Stimulated activated CD4-positive, alpha-beta T cell treated with anti-CD3 and anti-CD28 coated beads, Interleukin-12 subunit alpha, Interleukin-12 subunit beta, amount 100 ng/mL, for 24 hours (primary cell): ENCODE measurements at places on chromosomes 4 and X.

DNA sequence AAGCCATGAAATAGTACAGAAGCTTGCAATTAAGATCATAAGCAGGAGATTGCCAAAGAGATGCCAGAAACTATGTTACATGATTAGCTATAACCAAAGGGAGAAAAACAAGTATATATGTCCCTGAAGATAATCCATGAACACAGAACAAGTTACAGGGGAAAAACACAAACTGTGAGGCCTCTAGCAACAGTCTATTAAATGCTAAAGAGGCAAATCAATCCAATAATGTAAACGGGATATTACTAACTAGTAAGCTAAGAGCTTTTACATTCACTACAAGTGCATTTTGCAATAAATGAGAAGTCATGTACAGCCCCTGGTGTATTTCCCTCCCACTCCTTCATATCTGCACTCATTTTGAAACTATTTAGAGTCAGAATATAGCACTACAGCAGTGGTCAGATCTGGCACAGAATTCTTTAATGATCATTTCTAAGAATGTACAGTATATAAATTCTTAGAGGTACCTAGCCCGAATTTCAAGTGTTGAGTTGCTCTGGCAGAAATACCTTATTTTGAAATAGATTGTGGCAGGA is 449.8 kb upstream of the SMIM31 start:
- DNase-seq = no peak

- no peak for DNase-seq
These were observed 95.2 kb downstream of the CLNK start for GRCh38 chr4:10589321-10589720.

DNA sequence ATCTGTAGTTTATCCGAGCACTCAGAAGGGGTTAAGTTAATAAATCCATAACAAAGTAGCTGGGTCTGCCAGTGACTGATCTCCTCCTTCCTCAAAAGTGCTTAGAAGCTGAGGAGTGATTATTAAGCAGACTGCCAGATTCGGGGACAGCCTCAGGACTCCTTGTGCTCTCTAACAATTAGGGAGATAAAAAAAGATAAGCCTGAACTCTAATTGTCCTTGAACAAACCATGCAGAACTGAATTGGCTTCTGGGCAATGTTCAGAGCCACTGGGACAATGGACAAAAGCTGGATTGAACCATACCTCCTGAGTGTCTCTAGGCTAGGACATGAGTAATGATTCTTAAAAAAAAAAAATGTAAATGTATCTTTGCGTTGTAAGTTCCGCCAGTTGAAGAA is 22.7 kb upstream of the GRPR start:
- DNase-seq = no peak

DNA sequence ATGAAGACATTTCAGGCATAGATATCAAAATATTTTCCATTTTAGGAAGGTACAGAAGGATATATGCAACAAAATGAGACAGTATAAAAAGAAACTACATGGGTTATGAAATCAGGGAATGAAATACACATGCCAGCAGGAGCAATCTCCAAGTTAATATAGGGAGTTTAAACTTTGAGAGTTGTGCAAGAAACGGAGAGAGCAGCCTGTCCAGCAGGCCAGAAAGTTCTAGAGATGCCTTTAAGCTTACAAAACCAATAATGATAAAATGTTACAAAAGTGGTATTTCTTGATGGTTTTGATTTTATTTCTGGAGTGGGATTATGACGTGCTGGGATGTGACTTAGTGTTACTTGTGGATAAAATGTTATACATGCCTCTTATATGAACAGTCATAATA is 2047.9 kb downstream of the ARAP2 start:
- DNase-seq = no peak

DNA sequence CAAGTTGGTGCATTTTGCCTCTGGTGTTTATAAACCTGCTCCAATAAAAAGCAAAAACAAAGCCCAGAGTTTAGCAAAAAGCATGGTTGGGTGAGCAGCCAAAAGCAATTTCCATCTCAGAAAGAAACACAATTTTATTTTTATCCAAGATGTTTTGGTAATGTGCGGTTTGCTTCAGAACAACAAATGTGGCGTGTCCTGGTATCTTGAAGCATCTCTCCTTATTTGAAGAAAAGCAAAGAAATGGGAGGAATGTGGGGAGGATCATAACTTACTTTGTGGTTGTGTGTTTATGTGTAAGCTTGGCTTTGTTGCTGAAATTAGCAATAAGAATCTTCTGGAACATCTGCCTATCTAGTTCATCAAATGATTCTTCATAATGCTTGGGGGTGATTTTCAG is 88.3 kb upstream of the DDX3X start:
- no peak for DNase-seq

DNA sequence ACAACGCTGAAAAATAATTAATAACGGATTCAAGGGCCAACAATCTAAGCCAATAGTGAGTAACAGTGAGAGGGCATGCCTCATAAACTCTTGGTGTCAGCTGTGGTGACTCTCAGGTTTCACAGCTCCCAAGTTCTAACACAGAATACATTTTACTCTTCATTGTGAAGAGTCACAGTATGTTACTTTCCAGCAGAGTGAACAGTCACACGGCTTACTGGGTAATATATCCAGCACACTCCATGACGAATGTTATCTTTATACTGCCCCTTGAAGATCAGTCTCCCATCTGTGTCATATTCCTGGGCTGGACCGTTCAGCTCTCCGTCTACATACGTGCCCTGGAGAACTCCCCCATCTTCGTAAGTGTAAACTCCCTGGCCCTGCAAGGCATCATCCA is 23.1 kb downstream of the SETD7 start:
- no peak for DNase-seq

GRCh38 chr4:172660251-172660650 is 508.4 kb upstream of the GALNT7 start:
- no peak for DNase-seq

DNA sequence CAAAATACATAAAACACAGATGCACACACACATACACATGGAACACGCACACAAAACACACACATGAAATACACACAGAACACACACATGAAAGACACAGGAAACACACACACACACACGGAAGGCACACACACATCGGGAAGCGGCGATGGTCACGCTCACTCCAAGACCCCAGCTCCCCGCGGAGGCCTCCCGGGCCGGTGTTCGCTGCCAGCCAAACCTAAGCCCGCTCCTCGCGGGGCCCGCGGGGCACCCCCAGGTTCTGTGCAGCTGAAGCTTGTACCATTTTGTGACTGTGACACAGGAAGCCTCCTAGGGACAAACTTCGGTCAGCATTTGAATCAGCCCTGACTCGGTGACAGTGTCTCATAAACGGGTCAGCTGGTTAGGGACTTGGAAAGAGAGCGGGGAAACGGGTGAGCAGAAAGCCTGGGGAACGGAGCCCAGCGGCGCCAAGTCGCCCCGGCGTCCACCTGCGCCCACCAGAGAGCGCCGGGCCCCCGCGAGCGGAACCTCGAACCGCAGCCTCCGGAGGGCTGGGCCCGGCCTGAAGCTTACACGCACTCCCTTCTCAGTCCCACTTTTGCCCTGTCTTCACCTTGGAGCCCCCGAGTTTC is 32.1 kb downstream of the F11 start:
- DNase-seq = no peak

DNA sequence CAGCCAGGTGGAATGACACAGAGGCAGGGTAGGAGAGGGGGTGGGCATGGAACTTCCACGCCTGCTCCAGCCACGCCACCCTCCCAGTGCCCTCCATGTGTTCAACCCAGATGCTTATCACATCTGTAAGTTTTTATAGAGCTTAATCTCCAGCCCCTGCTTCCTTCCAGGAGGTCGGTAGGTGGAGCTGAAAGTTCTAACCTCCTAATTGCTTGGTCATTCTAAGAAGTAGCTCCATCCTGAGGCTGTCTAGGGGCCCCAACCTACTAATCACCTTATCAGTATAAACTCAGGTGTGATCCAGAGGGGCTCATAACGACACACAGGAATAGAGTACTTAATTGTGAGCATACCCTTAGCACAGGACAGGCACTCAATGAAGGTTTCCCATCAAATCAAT is 18.3 kb downstream of the QDPR start:
- no peak for DNase-seq

DNA sequence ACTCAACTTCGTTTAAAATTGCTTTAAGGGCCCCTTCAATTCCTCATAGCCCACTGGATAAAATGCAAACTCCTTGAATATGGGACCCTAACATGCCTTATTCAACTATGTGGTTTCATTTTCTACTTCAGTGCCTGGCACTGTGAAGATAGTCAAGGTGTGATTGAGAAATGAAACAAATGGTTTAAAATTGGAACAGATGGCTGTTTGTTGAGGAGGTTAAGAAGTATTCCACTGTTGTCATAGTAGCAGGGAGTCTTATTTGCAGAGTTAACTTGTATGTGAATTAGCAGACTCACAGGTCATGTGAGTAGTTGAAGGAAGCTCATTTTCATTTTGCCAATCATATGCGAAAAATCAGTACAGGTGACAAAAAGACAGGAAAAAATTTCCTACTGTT is 593.3 kb downstream of the KCTD8 start:
- DNase-seq = no peak

GRCh38 chr4:67288964-67289363 is 256.3 kb downstream of the CENPC start:
- no peak for DNase-seq

DNA sequence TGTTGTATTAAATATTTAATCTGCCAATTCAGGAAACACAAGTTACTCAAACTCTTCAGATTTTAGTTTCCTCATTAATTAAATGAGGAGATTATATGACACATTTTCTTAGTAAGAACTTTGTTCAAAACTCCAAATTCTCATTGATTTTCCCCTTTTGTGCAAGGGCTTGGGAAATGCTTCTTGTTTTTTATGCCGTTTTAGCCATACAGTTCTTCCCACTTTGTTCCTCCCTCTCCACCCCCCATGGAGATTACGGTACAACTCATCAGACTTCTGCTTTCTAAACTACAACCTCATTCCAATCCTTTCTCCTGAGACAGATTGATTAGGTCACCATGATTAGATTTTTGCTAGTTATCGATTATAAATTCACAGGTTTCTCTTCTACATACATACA is 10.9 kb upstream of the BBS7 start:
- DNase-seq = no peak

GRCh38 chr4:1578251-1578773 is 105.8 kb downstream of the FAM53A start:
- DNase-seq = no peak

DNA sequence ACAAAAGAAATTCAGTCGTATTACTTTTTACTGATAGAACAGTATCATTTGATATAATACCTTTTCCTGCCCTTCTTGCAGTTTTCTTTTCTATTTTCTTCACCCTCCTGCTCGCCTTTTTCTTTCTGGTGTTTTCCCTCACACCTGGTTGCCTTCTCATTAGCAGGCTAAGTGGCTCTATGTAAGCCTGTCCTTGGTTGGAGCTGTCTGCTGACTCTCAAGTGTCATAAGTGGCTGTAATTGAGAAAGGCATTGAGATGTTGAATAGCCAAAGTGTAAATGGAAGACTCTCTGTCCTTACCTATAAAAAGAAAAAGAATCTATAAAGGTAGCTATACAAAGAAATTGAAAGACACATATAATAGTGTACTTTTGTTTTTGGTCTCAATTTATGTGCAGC is 180.7 kb downstream of the ADGRL3 start:
- no peak for DNase-seq

- no peak for DNase-seq
These were observed 74.3 kb downstream of the NUDT10 start for GRCh38 chrX:51406688-51407519.

GRCh38 chr4:95552942-95553550 is 4.3 kb upstream of the UNC5C start:
- no peak for DNase-seq

- peak; percentile 27 for DNase-seq
These were observed 87.0 kb downstream of the PHOX2B start for GRCh38 chr4:41661442-41662076.

- no peak for DNase-seq
These were observed at the start of gene FAT1 for GRCh38 chr4:186723292-186724057. TSS of gene FAT1 (minus strand) at chr4:186723856. CDS start at chr4:186709827, 14,029 bp downstream.

DNA sequence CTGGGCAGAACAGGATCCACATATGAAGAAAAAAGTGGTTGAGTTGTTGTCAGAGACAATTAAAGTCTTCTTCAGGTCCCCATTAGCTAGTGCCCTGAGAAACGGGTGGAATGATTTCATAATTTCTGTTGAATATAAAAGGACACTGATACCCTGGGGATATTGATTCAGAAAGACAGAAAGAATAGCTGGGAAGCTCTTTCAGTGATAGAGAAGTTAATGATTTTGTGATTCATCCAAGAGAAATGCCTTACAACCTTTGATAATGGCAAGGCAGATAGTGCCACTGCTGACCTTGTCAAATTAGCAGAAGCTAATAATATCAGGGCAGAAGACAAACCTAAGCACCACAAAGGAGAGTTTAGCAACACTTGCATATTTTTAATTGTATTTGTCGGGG is 37.9 kb downstream of the UNC5C start:
- DNase-seq = no peak

GRCh38 chr4:139554893-139555704 is 920 bp downstream of the SETD7 start:
- peak; percentile 63 for DNase-seq
